ENCODE measurements at places on chromosomes 6 and 20.

- no peak for DNase-seq
Measured at GRCh38 chr6:16712255-16712930, 48.9 kb downstream of the ATXN1 start.

- no peak for DNase-seq
Measured at GRCh38 chr6:127816643-127817042, 84.2 kb downstream of the THEMIS start.

DNA sequence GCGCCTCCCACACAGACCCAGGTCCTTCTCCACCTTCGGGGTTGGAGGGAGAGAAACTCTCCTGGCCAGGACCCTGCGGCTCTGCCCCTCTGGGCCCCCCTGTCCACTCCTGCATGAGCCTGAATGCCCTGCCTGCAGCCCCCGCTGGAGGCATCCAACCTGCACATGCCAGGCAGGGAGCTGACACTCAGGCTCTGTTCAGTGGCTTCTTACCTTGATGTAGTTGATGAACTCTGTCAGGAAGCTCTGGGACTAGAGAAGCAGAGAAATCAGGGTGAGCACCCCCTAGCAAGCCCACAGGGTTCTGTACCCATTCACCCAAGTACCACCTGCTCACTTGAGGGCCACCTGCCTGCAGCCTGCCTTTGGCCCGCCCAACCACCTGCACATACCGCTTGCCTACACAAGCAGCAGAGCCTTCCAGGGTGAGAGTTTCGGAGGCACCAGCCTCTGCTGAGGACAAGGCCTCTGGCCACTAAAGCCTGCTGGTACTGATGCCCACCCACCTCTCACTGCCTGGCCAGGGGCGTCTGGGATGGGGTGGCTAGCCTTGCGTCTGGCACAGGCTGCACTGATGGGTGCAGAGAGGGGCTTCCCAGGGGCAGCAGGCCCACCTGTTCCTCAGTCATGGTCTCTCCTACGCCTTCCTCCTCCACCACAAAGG, 9.7 kb downstream of the DDRGK1 start:
- DNase-seq, result no peak

DNA sequence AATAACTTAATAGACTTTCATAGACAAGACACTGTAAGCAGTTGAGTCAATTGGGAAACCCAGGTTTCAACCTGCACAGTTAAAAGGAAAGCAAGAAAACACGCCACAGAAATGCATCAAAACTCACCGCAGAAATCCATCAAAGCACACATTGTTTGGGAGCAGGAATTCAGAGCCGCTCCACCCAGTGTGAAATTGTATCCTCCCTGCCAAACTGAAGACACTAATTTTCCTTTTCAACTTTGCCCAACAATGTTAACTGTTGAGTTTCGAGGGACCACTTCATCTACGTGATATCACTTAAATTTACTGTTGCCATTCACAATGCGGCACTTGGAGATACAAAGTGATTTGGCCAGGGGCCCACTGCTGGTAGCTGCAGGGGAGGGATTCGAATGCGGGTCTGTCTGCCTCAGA, 92.7 kb downstream of the DACT2 start:
- DNase-seq, result no peak

DNA sequence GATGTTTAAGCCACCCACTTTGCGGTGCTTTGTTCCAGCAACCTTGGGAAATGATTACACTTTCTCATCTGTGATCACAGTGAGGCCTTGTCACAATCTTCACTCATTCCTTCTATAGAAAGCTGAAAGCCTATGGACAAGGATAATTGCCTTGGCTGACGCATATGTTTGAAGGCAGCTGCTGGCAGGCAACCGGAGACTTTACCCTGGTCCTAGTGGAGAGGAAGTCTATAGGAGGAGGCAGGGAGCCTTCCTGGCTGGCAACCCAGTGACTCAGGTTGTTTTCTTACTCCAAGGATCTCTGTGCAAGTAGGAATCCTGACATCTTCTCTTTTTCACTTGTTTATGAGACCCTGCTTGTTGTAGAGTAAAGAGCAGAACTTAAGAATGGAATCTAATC, 34.1 kb upstream of the ESR1 start:
- no peak for DNase-seq

DNA sequence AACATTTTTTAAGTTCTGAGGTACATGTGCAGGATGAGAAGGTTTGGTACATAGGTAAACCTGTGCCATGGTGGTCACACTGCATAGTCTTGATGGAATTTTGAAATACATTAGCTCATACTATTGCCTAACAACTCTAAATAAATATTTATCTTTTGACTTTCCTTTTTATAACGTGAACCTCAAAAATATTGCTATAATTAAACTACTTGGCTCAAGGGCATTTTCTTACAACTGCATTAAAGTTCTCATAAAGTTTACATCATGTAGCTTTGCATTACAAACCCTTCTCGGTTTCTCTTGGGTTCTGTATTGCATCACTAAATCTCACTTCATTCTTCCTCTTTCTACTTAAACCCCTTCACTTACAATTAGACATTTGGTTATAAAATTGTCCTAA, 636.0 kb upstream of the PTCHD4 start:
- DNase-seq, result no peak

All from neural crest cell (in vitro differentiated cells).